ENCODE measurements at places on chromosomes 2 and 18.

GRCh38 chr2:199933466-199933865 lies 21.8 kb downstream of the TYW5 start:
- no peak for DNase-seq

DNA sequence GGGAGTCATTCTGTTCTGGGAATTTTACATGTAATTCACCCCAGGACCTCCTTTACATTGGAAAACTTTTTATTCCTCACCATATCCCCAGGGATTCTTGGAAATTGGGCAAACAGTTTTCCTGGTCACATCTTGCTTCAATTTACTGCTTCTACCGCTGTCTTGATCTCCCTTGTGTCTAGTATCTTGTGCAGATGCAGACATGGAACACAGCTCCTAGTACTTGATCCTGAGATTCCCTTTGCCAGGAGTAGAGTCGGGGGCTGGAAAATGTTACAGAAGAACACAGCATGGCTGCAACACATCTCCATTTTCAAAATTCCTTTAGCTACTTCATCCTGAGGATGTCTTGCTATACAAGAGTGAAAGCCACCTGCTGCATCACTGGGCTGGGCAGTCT lies 472.8 kb downstream of the PLCL1 start:
- no peak for DNase-seq

DNA sequence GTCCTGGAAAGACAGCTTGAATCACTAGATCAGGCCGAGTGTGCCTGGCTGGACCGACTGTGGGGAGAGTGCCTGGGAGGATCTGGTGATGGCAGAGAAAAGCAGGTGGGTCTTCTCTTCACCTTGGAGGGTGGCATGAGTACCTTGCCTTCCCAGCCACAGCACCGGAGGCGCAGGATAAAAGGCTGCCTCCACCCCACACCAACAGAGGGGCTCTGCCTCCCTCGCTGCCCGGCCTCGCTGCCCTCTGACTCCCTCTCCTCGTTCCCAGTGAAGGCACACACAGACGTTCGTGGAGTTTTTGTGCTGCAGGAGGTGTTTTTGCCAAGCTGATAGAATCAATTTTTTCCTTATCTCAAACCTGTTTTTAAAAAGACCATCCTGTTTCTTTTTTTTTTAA lies 71.4 kb upstream of the HAAO start:
- DNase-seq: no peak

DNA sequence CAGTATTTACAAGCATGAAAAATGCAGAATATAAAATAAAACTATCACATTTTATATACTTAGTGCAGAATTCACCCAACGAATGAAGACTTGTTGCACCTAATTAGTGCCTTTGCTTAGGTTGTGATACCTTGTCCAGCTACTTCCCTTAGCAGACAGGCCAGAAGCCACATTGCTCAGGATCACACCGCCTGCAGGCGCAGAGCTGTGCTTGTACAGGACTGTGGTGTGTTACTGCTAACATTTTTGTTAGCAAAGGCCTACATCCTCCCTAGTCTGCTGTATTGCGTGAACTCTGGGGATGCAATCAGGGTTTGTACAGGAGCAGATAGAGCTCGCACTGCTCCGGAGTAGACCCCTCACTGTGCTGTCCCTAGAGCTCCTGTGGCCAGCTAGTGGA lies 336.9 kb downstream of the CBLN2 start:
- no peak for DNase-seq

DNA sequence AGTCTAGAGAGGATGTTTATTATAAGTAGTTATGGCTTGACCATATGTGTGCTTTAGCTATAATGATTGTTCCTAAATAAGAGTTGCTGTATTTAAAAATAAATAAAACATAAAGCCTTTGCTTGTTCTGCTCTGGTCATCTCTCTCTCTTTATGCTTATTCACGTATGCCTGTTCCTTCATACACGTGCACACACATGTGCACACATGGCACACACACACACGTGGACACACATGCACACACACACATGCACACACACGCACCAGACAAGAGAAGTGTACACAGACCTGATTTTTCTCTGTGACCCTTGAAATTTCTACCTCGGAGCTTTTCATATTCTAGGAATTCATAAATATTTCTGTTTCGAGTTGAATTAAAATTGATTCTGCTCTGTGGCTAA lies 658.2 kb upstream of the SALL3 start:
- no peak for DNase-seq

DNA sequence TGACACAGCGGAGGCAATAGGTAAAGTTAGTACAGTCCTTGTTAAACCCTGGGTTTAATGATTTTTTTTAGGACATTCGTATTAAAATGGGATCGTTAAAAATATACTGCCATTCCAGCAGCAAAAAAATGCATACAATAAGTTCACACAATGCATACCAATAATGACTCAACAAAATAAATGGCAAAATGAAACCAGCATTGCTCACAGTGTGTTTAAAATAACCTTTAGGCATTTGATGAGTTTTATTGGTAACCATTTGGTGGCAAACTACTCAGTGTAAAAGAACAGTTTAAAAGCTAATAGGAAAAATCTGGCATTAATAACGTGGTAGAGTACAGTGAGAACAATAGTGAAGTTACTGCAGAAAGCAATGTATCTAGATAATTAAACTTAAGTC lies 539.0 kb upstream of the PIK3C3 start:
- DNase-seq: no peak

- DNase-seq: no peak
Observed at GRCh38 chr2:113219889-113220641, 46.3 kb downstream of the PSD4 start.

GRCh38 chr18:70457223-70457622 lies 168.4 kb downstream of the SOCS6 start:
- DNase-seq: no peak

DNA sequence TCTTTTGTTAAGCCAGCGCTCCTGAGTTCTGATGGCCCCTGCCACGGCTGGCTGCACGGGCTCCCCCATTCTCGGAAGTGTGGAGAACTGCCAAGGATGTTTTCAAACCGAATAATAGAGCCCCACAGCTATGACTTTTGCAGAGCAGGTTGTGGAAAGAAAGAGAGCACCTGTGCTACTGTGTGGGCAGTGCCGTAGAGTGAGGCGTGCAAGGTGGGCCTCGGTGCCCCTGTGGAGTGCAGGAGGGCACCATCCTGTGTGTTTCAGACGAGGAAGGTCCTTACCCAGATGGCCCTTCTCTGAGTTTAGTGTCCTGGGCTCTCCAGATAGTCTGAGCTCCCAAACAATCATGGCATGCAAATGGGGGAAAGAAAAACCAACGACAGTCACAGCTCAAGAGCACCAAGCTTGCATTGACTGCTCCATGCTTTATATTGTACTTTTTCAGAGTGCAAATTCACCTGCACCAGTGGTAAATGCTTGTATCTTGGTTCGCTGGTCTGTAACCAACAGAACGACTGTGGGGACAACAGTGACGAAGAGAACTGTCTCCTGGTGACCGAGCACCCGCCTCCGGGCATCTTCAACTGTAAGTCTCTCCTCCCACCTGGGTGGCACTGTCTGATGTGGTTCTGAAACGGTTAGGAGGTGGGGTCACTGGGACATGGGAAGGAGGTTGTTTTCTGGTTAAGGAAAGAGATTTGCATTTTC lies 219.4 kb downstream of the LDLRAD4 start:
- DNase-seq: no peak

DNA sequence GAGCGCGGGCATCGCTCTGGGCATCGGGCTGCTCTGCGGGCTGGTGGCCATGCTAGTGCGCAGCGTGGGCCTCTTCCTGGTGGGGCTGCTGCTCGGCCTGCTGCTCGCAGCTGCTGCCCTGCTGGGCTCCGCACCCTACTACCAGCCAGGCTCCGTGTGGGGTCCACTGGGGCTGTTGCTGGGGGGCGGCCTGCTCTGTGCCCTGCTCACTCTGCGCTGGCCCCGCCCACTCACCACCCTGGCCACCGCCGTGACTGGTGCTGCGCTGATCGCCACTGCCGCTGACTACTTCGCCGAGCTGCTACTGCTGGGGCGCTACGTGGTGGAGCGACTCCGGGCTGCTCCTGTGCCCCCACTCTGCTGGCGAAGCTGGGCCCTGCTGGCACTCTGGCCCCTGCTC lies 3.8 kb downstream of the TMEM198 start:
- no peak for DNase-seq

DNA sequence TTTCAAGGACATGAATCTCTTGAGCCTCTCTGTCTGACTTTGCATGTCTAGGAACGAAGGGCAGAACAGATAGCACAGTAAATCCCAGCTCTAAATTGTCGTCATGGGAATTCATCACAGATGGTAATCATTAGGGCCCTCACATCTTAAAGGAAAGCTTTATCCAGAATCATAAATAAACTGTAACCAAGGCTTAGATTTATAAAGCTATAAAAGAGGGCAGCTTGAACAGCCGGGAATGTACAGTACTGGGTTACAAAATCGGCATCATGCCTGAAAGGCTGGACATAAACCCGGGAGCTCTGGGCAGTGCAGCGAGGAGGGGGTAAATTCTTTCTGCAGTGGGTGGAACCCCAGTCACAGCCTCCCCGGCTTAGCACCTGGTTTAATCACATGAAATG lies 144.4 kb downstream of the GFPT1 start:
- DNase-seq: no peak

DNA sequence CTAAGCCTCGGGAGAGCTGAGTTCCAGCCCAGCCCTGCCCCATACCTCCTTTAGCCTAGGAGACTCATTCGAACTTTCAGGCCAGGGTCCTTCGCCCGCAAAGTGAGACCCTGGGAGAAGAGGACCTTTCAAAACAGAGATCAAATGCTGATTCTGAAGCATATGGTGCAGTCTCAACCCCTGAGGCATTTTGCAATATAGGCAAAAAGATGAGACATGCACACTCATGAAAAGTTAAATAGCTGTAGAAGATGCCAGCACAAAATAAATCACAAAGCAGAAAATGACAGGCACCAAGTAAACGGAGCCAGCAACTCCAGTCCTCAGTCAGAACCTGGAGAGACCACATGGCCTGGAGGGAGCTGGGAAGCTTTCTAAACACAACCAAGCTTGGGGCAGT lies 542.7 kb upstream of the RAB6C start:
- DNase-seq: no peak

DNA sequence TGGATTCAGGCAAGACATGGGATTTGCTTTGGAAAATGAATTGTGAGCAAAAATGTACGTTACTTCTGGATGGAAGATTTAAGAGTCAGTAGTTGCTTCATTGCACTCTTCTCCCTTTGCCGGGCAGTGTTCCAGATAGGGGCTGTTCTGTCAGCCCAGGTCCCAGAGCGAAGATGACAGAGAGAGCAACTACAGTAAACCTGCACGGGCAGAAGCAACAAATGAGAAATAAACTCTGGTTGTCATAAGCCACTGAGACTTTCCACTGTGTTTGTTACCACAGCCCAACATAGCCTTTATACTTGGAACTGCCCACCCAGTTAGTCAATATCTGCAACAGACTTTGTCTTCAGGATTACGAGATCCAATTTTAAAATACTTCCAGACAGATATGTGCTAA lies 83.3 kb downstream of the CACNB4 start:
- no peak for DNase-seq

- DNase-seq: no peak
Observed at GRCh38 chr18:65725251-65726050, 25.4 kb upstream of the CDH7 start.

GRCh38 chr18:36813101-36813775 lies 15.6 kb downstream of the TPGS2 start:
- no peak for DNase-seq

DNA sequence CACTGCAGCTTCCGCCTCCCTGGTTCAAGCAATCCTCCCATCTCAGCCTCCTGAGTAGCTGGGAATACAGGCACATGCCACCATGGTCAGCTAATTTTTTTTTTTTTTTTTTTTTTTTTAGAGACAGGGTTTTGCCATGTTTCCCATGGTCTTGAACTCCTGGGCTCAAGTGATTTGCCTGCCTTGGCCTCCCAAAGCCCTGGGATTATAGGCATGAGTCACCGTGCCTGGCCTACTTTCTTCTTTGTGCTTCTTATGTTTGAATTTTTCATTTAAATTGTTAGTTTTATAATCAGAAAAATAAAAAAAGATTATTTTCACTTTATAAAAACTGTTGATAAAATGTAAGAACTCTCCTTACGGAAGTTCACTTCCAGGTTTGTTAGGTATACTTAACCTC lies 101.5 kb upstream of the LPIN2 start:
- DNase-seq: no peak

GRCh38 chr2:178275600-178275999 lies 81.3 kb downstream of the OSBPL6 start:
- DNase-seq: no peak

DNA sequence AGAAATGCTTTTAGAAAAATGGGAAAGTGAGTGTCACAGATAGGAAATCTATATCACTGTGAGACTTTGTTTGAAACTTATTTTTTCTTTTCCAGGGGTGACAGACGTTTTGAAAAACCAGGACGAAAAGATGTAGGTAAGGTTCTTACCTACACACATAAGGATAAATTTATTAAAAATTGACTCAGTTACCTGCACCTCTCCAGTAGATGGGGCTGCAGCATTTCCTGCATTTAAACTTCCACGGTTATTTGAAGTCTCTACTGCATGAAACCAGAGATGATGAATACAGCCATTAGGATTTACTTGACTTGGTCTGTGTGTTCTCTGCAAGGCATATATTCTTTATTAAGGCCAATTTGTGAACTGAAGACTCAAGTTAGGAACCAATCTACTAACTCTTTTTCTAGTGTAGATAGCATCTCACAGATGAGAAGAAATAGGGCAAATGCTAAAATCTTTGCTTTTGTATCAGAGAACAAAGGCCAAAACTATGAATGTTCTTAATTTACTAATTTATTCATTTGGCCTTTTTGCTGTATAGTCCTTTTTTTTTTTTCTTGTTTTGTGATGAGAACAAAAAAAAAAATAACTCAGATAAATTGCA lies 15.0 kb downstream of the KCNJ13 start:
- no peak for DNase-seq

DNA sequence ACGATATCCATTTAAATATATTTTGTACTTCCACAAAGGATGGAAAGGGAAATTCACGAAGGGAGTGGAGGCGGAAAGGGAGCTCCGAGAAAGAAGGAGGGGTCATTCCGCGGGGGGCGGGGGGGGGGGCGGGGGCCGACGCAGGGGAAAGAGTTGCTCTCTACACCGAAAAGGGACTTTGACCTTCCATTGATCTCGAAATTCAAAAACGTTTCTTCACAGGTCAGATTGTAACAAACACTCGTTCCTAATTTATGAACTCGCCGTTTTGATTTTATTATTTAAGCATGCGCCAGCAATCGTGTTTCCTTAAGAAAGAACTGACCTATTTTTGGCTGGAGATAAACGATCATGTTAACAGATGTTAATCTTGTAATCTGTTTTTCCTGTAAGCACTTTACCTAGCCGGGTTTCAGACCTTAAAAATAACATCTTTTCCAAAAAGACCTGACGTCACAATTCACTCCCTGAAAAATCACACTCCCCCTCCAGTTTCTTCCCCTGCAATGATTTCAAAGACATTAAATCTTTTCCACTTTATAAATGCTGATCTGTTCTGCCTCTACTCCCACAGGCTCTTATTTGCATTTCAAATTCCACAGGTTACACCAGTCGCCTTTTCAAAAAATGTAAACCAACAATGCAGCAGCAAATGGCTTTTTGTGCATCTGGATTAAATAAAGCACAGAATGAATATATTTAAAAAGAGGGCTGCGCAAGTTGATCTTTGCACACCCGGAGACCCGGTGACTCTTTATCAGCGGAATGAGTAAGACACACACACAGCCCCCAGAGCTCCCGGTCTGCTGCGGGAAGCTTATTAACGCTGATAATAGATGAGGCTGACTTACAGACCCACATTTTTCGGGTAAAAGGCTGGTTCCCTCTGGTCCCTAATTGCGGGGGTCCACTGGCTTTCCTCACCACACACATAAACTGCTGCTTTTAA lies 1.6 kb downstream of the ZNF516 start:
- no peak for DNase-seq

GRCh38 chr2:171523088-171524017 lies 1.1 kb downstream of the CYBRD1 start:
- peak; percentile 70 for DNase-seq

Data from anterior cingulate cortex (tissue), 58 donors.